ENCODE measurements at places on chromosomes 16 and 17.

- DNase-seq = no peak
Observed at GRCh38 chr17:67125924-67126323, 81.6 kb downstream of the CACNG1 start.

GRCh38 chr17:38961413-38961812 lies 5.8 kb downstream of the FBXO47 start:
- DNase-seq = no peak

GRCh38 chr16:57563761-57564160 lies 21.3 kb downstream of the ADGRG5 start:
- DNase-seq = no peak

DNA sequence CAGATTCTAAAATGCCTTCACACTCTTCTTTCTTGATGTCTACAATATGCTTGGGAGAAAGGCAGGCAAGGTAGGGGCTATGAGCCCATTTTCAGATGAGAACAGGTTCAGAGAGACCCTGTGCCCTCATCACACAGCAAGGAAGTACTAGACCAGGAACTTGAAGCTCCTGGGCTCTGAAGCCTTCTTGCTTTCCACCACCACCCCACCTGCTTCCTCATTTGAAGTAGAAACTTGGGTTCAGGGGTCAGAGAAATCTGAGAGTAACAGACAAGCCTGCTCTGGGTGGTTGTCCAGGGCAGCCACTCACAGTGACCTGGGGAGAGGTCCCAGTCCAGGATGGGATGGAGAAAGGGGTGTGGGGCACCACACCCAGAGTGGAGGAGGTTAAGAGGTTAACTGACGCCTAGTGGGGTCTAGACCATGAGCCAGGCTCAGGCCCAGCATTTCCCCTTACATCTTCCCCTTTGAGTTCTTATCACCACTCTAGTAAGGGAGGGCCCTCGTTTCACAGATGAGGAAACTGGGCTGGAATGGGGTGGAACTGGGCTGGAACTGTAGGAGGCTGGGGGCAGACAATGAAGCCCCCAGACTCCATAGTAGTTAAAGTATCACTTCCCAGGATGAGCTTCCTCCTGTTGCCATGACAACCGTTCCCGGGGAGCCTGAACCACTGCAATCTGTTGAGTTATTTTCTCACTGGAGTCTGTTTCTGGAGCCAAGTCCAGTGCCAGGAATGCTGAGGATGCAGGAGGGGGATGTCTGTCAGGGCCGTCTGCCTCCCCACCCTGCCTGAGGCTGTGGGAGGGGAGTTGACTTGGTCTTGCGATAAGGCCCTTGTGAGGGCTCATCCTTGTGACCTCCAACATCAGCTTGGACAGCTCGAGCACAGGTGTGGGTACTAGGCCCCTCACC lies 16.2 kb upstream of the PHF12 start:
- DNase-seq = no peak

GRCh38 chr17:48441231-48441711 lies 11.3 kb upstream of the SKAP1 start:
- no peak for DNase-seq

GRCh38 chr17:66676421-66676820 lies 158.5 kb upstream of the CACNG5 start:
- peak; percentile 46 for DNase-seq

DNA sequence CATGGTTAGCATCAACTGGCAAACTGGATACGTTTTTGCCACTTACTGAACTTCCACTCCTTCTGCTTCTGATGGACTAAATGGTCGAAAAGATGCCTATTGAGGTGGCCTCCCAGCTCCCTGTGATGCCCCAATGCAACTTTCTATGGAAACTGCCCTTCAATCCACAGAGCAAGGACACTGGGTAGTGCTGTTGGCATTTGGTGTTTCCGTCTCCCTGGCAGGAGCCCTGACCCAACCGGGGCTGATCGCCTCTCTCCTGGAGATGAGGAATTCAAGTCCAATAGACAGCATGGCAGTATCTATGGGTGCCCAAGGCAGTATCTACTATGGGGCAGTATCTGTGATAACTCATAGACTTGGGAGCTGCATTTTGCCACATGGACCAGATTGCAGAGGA lies 116.3 kb upstream of the IRX3 start:
- no peak for DNase-seq

DNA sequence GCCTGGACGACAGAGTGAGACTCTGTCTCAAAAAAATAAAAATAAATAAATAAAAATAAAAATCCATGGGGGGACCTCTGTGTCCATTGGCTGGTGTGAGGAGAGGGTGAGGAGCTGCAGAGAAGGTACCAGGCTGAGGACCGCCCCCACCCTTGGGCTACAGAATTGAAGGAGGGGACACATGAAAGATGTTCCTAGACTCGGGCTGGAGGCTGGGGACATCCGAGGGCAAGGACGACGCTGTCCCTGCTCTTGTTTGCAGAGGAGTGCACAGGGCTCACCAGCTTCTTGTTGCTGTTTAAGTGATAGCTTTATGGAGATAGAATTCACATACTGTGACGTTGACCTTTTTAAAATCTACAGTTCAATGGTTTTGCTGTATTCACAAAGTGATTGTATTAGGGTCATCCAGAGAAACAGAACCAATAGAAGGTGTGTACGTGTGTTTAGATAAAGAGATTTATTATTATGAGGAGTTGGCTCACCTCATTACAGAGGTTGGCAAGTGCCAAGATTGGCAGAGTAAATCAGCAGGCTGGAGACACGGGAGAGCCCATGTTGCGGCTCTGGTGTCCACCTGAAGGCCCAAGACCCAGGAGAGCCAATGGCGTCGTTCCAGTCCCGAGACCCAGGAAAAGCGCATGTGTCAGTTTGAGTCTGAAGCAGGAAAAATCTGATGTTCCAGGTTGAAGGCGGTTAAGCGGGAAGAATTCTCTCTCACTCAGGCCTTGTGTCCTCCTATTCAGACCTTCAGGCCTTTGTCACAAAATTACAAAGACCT lies 320.7 kb downstream of the SEC14L1 start:
- DNase-seq = no peak

- DNase-seq = no peak
Observed at GRCh38 chr17:57993471-57994365, 5.7 kb upstream of the VEZF1 start.

DNA sequence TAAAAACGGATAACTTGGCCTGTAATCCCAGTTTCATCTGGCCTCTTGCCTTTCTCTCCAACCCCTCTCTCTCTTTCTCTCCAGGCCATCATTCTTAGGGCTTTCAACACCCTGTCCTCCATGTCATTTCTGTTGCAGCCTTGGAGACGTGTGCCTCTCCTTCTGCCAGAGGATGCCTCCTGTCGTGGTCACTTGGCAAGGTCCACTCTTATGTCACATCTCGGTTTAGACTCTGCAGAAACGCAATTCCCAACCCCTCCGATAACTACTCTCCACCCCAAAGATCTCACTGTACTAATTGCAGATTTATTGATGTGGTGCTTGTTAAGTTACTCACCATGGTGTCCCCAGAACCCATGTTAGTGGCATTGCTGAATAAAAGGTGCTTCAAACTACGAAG lies 787.3 kb upstream of the RBFOX1 start:
- no peak for DNase-seq

DNA sequence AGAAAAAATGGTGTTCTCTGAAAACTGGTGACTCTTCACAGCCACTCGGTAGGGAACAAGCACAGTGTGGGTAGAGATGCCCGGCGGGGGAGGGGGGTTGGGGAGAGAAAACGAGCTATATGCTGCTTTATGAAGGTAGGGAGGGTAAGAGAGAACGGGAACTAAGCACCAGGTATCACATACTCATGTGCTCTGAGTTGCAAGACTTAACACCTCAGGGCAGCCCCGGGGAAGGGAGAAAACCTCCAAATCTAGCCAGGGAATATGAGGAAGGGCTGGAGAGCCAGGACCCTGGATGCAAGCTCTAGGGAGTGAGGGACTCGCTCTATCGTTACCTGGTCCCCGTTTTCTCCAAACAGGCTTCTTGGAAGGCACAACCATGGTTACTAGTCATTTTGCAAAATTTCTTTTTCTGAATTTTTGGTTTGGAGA lies 35.3 kb downstream of the HIC1 start:
- DNase-seq = no peak

GRCh38 chr16:2475413-2476344 lies 752 bp downstream of the TBC1D24 start:
- peak; percentile 36 for DNase-seq

DNA sequence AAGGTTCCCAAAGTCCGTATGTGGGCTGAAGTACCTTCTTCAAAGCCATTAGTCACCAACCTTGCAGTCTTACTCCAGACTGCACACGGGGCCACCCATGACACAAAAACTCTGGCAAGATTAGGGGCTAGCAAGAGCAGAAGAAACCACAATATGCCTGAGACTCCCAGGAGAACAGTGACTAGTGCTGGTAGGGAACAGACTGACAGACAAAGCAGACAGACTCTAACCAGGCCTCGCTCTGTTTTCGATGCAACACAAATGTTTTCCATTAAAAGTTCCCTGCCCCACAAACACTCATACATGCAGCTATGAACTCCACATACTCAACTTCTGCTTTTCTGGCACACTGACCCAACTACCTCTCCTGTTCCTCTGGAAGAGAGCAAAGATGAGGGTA lies 102.2 kb downstream of the HIC1 start:
- peak; percentile 33 for DNase-seq

GRCh38 chr16:67893743-67894399 lies 817 bp downstream of the PSKH1 start:
- DNase-seq = peak; percentile 53

DNA sequence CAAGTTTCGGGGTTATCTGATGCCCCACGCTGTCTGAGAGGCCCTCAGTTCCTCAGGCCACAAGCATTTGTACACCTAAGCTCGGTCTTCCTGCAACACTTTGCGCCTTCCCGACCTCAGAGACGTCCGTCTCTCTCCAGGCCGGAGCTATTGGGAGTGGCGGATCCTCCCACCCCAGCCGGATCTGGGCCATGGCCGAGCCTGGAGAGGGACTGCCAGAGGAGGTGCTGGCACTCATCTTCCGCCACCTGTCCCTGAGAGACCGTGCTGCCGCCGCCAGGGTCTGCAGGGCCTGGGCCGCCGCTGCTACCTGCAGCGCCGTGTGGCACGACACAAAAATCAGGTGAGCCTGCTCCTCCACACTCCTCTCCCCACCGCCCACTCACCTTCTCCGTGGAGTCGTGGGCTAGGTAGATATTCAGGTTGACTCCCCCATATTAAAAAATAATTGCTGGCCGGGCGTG lies 1.9 kb downstream of the FBXL8 start:
- DNase-seq = no peak

DNA sequence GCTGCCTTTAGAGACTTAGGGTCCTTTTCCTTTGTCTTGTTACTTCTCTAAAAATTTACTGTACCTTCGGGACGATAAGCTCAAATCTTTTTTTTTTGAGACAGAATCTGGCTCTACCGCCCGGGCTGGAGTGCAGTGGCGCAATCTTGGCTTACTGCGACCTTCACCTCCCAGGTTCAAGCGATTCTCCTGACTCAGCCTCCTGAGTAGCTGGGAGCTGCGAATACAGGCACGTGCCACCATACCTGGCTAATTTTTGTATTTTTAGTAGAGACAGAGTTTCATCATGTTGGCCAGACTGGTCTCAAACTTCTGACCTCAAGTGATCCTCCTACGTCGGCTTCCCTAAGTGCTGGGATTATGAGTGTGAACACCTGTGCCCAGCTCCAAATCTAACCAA lies 7.4 kb downstream of the RAD51C start:
- no peak for DNase-seq

- DNase-seq = no peak
Observed at GRCh38 chr17:46741122-46741730, 77.3 kb downstream of the WNT3 start.

DNA sequence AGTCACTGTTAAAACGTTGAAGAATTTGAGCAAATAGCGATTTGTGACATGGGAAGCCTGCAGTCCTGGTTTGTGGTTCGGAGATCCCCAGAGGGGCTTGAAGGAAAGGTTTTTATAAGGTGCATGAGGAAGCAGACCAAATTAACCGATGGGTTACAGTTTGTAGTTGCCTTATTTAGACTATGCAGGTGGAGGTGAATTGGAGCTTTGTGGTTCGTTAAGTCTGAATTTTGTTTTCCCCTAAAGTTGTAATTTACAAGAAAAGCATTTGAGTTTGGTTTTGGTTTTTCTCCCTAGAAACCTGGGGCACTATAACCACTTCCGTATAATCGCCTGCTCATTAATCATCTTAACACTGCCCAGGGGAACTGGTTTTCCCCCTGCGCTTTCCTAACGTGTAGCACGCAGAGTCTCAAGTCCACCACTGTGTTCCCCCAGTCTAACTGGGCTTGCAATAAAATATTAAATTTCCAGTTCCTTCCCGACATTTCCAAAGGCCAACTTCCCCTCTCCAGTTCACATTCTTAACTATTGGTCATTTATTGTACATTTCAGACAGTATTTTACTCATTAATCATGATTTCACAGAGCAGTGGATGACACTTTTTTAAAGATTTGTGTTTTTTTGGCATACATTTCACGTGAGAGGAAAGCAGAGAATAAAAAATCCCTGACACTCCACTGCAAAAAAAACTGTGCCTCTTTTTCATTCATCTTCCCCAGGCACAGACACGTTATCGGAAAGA lies 932 bp downstream of the ZNF267 start:
- DNase-seq = peak; percentile 72

GRCh38 chr17:75755990-75756389 lies 9.0 kb downstream of the GALK1 start:
- DNase-seq = no peak

DNA sequence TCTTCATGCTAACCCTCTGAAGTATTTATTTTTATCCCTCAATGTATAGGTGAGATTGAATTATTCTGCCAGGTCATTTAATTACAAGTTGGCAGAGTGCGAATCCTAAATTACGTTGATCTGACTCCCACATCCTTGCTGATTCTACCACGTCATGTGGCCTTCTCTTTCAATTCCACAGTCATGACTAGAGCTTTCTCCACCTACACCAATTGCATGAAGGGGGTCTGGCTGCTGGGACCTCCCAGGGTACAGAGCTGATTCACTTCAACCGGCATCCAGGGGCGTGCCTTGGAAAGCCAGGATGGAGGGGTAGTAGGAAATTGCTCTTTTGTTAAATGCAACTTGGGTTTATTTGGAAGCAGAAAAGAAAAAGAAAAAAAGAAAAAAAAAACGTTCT lies 41.1 kb upstream of the CDH13 start:
- peak; percentile 57 for DNase-seq

DNA sequence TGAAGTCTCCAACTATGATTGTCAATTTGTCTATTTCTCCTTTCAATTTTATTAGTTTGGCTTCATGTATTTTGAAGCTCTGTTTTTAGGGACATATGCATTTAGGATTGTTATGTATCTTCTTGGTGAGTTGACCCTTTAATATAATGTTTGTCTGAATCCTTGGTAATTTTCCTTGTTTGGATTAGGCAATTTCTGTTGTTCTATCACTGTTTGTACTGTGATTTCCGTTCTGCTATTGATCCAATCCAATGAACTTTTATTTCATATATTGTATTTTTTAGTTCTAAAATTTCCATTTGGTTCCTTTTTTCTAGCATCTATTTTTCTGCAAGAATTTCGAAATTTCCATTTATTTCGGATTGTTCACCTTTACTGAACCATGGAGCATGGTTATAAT lies 31.0 kb downstream of the RAB11FIP4 start:
- DNase-seq = no peak

DNA sequence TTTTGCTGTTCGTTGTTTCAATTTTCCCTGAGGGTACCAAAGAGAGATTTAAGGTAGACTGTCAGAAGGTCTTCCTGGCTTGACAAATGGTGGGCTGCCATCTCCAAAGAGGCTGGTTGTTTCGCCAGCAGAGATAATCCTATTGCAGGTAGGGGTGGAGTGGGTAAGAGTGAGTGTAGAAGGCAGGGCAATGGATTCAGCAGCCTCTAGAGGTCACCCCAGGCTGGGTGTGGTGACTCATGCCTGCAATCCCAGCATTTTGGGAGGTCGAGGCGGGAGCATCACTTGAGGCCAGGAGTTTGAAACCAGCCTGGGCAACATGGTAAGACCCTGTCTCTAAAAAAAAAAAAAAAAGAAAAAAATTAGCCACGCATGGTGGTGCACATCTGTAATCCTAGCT lies 34.6 kb downstream of the DCAKD start:
- DNase-seq = peak; percentile 55
